Activated CD4-positive, alpha-beta T cell treated with anti-CD3 and anti-CD28 coated beads, Interleukin-2, amount 10 ng/mL, durations not matched to agents 7 days and 5 days (primary cell): ENCODE measurements at places on chromosomes 12 and 14.

DNA sequence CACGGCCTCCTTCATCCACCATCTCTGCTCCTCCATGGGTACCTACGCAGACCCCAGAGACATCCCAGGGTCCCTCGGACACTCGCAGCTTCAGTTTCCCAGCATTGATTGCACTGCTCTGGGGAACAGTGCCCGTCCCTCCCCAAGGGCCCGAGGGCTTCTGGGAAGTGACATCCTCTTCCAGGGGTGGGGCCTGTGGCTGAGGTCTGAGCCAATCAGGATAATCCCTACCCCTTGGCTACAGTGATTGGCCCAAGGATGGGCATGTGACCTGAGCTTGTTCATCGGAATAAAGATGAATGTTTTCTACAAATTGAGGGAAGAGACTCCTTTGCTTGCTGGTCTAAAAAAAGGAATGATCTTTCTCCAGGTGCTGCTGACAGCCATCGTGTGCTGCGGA is 37.3 kb upstream of the MYL2 start:
- no peak for DNase-seq

DNA sequence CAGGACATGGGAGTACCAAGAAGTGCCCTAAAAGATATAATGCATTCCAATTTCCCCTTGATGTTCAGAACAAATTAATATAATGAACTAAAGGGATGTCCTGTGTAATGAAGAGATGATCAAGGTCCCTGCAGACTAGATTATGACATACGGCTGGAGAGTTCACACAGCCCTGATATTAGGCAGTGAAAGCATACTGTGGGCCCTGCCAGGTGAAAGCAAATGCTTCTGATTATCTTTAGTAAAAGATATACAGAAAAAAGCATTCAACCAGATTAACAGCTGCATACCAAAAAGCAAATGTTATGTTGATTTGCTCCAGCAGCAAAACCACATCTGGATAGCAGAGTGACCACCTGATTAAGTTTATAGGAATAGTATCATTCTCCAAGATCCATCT is 12.1 kb downstream of the HIGD1C start:
- no peak for DNase-seq

DNA sequence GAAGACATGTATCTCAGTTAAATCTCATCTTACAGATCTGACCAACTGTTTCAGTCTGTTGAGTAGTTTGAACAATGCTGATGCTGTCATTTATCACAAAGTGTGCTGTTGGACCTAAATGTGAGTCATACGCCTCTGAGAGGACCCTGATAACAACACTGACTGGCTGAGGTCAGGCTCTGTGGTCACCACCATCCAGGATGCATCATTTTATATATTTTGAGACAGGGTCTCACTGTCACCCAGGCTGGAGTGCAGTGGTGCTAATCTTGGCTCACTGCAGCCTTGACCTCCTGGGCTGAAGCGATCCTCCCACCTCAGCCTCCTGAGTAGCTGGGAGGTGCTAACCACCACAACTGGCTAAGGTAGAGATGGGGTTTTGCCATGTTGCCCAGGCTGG is 181.0 kb upstream of the RGS6 start:
- no peak for DNase-seq

DNA sequence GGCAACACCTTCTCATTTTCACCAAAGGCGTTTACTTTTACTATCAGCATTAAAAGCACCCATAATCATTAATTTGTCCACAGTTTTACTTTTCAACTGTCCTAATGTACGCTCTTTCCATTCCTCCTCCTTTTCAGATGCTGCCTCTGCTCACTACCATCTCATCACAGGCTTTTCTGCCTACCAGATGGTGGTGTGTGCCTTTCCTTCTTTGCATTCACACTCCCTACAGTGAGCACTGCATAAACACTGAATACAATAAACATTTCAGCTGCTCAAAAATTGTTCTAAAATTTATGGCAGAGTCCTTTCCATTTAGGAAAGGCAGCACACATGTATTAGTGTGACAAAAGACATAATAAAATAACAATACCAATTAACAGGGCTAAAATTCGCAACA is 435.7 kb downstream of the GXYLT1 start:
- no peak for DNase-seq

GRCh38 chr12:105946493-105946901 is 192.3 kb downstream of the NUAK1 start:
- DNase-seq: no peak

DNA sequence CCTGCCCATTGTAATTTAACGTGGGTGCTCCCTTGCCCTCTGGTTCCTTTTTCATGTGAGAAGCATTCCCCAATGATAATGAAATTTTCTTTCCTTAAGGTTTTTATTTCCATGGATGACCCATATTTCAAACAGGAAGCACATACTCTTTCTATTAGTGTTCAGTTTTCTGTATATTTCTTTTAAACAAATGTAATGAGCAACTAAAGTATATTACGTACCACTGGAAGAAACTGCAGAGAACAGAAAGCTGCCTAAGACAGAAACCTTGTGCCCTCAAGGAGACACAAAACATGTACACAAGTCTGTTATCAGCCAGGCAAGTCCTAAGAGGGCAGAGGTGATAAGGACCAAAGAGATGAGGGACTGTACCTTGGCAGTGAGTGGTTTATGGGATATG is 414.9 kb downstream of the ETNK1 start:
- no peak for DNase-seq

DNA sequence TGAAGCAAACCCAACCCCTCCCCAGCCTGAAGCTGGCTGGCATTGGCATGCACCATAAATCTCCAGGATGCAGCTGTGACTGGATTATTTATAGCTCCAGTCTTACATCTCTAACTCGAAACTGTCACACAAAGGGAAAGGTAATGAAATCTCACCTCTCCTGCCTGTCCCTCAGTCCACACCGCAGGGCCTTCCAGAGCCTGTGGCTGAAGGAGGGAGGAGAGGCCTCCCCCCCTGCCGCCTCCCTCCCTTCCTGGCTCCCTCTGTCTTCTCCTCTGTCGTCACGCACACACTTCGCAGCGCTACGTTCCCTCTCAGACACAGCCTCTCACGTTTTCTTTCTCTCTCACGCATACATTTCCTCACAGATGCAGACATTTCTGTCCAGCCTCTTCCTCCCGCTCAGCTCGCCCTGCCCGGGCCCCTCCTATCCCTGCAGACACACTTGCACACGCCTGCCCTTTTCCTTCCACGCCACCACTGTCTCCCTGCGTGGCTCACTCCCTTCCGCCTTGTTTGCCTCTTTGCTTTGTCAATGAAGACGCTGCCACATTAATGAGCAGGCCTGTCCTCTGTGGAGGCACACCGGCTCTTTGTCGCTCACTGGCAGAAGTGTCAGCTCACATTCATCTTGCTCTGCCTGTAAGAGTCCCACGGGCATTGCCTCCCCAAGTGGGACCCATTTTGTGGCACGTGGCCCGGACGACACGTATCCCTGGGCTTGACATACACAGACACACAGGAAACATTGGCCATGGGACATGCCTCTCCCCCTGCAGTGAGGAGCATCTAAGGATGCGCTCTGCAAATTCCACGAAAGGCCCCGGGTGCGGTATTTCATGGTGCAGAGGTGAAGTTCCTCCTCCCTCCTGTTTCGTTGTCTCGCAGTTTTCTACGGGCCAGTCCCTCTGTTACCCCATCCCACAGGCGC is 27.9 kb downstream of the IRF2BPL start:
- DNase-seq: peak; percentile 39

GRCh38 chr14:101120641-101121507 is 217.4 kb upstream of the RTL1 start:
- DNase-seq: peak; percentile 23

DNA sequence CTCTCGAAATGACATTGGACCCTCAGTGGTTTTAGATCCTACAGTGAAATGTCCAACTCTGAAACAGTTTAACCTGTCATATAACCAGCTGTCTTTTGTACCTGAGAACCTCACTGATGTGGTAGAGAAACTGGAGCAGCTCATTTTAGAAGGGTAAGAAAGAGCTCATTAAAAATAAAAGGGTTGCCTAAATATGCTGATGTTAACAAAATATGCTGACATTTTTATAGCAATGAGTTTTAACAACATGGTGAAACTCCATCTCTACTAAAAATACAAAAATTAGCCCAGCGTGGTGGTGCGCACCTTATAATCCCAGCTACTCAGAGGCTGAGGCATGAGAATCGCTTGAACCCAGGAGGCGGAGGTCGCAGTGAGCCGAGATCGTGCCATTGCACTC is 73.5 kb downstream of the LRRK2 start:
- no peak for DNase-seq

- DNase-seq: no peak
Observed at GRCh38 chr14:35390577-35391387, 13.8 kb downstream of the NFKBIA start.

- no peak for DNase-seq
Observed at GRCh38 chr12:116919247-116919661, 8.5 kb downstream of the FBXW8 start.

- no peak for DNase-seq
Observed at GRCh38 chr12:104555648-104556047, 98.9 kb downstream of the CHST11 start.

GRCh38 chr14:100747021-100747586 is 20.4 kb downstream of the DLK1 start:
- no peak for DNase-seq

GRCh38 chr12:25824734-25825133 is 133.7 kb upstream of the RASSF8 start:
- no peak for DNase-seq

DNA sequence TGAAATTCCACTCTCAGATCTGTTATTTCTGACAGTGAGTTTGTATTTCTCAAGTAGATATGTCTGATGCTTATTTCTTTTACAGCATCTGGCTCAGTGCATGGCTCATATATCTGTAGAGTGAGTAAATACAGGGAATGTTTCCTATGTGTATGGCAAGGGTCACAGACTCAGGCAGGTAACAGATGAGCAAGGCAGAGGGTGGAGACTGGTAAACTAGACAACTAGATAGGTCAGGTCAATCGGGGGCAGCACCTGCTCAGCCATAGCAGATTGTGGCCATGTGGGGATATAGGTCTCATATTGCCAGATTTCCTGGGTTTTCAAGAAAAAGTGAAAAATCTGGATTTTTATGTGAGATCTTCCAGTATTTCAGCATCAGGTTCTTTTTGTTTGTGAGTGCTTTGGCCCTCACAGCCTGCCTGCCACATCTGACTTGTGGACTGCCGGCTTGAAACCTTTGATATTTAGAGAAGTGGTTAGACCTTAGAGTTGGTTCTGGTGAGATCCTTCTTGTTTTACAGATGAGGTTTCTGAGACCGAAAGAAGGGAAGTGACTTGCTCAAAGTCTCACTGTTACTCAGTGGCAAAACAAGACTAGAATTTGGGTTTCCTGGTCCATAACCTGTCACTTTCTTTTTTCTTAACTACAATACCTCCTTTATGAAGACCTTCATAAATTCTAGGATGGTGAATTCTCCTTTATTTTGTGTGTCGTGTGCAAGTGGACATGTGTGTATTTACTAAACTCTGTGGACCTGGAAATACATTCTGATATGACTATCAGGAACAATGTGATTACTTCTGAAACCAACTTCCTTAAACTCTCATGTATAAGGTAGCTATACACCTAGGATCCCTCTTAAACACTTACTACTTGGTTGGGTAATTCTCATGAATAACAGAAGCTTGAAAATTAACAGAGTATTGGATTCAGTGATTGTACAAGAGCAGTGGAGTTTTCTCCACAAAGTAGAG is 34.4 kb downstream of the PROX2 start:
- DNase-seq: peak; percentile 56

GRCh38 chr12:111519937-111520336 is 79.2 kb downstream of the ATXN2 start:
- DNase-seq: no peak

- no peak for DNase-seq
Observed at GRCh38 chr14:93395231-93395630, 35.5 kb upstream of the UNC79 start.

DNA sequence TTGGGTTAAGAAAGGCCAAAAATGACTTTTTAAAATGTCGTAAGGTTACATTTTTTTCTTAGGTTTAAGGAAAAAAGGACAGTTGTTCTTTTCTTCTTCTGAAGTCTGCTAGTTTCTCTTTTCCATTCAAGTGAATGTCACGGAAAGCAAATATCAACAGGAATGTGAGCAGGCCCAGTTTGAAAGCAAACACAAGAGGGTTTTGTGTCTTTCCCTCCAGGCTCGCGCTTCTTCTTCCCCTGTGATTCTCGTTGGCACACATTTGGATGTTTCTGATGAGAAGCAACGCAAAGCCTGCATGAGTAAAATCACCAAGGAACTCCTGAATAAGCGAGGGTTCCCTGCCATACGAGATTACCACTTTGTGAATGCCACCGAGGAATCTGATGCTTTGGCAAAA is 85.4 kb downstream of the LRRK2 start:
- no peak for DNase-seq

- DNase-seq: peak; percentile 63
Observed at GRCh38 chr12:121033625-121034349, 5.3 kb downstream of the OASL start.

GRCh38 chr12:132775502-132776229 is 14.0 kb upstream of the ANKLE2 start:
- no peak for DNase-seq

GRCh38 chr14:102210421-102211042 is 70.8 kb downstream of the WDR20 start:
- no peak for DNase-seq

- DNase-seq: peak; percentile 42
Observed at GRCh38 chr12:65602610-65603295, 221.5 kb upstream of the HMGA2 start.

DNA sequence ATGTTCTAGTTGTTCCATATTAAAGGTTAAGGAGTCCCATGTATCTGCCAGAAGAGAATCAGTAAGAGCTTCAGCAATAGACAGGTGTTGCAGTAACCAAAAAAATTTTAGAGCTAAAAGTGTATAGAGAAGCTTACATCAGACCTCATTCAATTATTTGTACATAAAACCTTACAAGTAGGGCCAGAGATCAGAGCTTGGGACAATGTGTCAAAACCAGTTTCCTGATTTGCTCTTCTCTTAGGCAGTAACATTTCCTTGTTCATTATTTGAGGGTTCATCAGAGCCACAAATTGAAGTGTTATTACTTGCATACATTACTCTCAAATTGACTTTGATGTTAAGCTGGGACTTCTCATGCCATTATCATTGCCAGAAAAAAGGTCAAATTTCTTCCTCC is 55.5 kb upstream of the ATXN7L3B start:
- DNase-seq: no peak

- DNase-seq: peak; percentile 39
Observed at GRCh38 chr12:10722502-10722904, 620 bp downstream of the YBX3 start.

GRCh38 chr14:77139540-77140358 is 1.8 kb downstream of the ZDHHC22 start:
- peak; percentile 55 for DNase-seq
